ENCODE measurements at places on chromosomes 1 and 21.
A peak's percentile ranks its signal among the peaks of the same experiment; 100 is the strongest.

GRCh38 chr1:219536038-219536437 is 76.9 kb downstream of the ZC3H11B start:
- DNase-seq = no peak

GRCh38 chr1:203462878-203463277 is 12.7 kb upstream of the PRELP start:
- no peak for DNase-seq

GRCh38 chr1:97137862-97138514 is 416.4 kb downstream of the PTBP2 start:
- no peak for DNase-seq

DNA sequence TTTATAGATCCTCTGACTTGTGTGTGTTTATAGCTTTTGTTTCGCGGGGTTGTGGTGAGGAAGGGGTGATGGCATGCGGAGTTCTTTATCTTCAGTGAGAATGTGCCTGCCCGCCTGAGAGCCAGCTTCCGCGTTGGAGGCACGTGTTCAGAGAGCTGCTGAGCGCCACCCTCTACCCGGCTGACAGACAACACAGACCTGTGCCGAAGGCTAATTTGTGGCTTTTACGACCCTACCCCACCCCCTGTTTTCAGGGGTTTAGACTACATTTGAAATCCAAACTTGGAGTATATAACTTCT is 14.4 kb upstream of the CD101 start:
- peak; percentile 75 for DNase-seq

GRCh38 chr1:182235952-182236650 is 155.5 kb downstream of the GLUL start:
- DNase-seq = no peak

DNA sequence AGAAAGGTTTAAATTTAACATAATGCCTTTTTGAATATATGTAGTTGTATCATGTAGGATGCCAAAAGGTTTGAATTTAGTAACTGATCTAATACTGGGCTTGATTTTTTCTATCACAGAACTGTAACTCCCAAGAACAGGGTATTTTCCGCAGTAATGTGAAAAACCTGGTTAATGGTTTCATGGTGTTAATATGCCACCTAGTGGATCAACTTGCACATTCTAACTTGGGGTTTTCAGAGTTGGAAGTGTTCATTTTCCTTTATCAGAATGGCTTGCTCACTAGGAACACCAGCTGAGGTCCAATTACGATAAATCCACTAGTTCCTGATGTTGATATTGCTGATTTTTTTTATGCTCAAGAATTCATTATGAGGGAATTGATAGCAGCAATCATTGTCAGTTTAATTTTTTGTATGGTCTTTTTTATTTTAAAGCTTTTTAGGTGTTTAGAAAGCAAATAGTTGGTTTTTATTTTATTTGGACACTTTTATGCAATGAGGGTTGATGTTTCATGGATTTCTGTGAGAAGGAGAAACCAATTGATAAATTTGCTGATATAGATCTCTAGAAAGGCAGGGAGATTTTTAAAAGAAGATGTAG is 157.2 kb downstream of the PLA2G4A start:
- no peak for DNase-seq

DNA sequence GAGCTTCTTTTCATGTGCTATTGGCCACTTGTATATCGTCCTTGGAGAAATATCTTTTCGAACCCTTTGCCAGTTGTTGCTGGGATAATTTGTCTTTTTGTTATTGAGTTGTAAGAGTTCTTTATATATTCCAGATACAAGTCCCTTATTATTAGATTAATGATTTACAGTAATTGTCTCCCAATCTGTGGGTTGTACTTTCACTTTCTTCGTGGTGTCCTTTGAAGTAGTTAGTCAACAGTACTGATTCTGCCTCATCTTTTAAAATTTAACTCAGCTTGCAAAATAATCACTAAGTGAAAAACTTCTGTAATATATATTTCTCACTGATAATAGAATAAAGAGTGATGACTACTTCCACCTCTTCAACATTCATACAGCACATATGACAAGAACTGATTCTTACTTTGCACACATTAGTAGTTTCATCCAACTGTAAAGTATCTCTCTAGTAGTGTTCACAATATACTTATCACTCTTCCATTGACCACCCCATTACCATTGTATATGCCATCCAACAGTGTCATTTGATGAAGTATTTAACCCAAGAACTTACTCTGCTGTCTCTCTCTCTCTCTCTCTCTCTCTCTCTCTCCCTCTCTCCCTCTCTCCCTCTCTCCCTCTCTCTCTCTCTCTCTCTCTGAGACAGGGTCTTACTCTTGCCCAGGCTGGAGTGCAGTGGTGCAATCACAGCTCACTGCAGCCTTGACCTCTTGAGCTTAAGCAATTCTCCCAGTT is 104.2 kb upstream of the DMRTA2 start:
- DNase-seq = no peak

GRCh38 chr1:201385299-201385891 is 7.9 kb upstream of the TNNT2 start:
- peak; percentile 76 for DNase-seq

DNA sequence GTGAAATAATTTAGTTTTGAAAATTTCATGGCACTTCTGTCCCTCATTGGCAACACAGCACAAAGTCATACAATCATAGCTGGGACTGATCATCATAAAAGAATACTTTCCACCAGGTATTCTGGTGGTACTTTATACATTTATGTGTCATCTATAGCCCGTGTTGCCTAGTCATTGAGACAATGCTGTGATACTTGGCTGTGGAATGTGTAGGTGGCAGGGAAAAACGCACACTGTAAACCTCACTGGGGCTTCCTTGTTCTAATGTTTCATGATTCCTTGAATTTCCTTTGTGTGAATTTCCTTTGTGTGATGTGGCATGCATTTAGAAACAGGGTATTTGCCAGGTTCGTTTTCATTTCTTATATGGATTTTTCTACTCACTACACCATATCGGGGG is 118.3 kb downstream of the FMN2 start:
- no peak for DNase-seq

- DNase-seq = no peak
These were observed 157.5 kb upstream of the CD34 start for GRCh38 chr1:208068407-208068806.

Data from activated CD8-positive, alpha-beta memory T cell treated with anti-CD3 and anti-CD28 coated beads, Interleukin-2, amount 50 U/mL, for 48 hours (primary cell).